ENCODE measurements at places on chromosomes 6 and 20. TPM values are rescaled to one million over a fixed set of nuclear protein-coding genes. Genes with fewer than 3 reads are reported as not detected.

SPATA25 gene
- 2.6 TPM for polyA plus RNA-seq

- DNase-seq, result no peak
Measured at GRCh38 chr20:19920381-19921138, 96.6 kb upstream of the NAA20 start.

GRCh38 chr20:14470977-14471661, 133.7 kb upstream of the FLRT3 start:
- DNase-seq, result no peak

DNA sequence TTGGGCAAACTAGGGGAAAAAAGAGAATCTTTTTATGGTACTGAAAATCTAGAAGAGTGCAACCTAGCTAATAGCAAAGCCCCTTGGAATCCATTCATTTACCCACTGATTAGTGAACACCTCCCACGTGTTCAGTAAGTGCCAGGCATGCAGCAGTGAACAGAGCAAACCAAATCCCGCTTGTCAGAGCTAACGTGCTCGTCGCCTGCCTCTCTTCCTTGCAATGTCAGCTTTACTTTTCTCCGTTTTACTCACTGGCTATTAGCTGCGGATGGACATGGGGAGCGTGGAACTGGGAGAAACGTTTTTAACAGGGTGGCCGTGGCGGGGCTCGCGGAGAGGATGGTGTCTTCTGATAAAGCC, 120.4 kb downstream of the SYNDIG1 start:
- no peak for DNase-seq

DNA sequence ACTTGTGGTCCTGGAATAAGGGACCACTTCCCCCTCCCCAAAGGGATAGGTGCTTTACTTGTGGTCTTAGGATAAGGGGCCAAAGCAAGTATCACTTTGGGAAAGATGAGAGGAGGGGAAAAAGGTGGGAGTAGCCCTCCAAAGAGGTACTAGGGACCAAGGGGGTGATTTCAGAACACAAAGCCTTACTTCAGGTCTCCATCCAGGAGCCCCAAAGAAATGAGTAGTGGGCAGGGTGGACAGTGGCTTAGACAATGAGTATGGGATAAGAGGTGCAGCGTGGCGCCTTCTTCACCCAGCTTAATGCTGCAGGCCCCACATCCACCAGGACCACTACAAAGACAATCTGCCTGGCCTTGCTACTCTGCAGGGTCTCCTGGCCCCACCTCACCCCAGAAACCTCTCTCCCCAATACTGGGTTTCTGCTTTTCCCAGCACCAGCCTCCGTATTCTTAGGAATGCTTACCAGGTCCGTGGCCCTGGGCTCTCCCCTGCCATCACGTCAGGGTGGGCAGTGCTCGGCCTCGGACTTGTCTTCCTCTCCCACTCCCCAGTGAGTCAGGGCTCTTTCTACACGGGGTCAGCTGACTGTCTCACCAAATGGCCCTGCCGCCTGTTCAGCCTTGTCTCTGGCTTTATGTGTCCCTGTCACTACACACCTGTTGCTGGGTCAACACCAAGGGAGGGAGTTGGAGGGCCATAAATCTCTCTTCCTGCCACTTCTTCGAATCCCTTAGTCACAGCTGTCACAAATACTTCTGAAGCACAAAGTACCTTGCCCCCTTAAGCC, 3.1 kb downstream of the NNAT start:
- DNase-seq, result no peak

Data from left renal pelvis (tissue), 4 donors.